H7 (cell line): ENCODE measurements at places on chromosomes 3 and 15. TPM values are rescaled to one million over a fixed set of nuclear protein-coding genes. Genes with fewer than 3 reads are reported as not detected.

The MRAS gene
- total RNA-seq = 24.4 and 32.0 TPM in 2 replicates

The MAP2K5 gene
- 3.2 and 6.3 TPM in 2 replicates for total RNA-seq

The APOD gene
- total RNA-seq = not detected in 2 replicates

The CLEC3B gene
- total RNA-seq = not detected in 2 replicates

The ACKR4 gene
- total RNA-seq = not detected in 2 replicates

The TERB2 gene
- total RNA-seq = not detected in 2 replicates

The IL5RA gene
- not detected in 2 replicates for total RNA-seq

The GOLGA6B gene
- 0.59 and 2.5 TPM in 2 replicates for total RNA-seq

The DPPA2 gene
- total RNA-seq = 10.3 and 17.7 TPM in 2 replicates

The IMPDH2 gene
- 409 and 490 TPM in 2 replicates for total RNA-seq

The TUSC7 gene
- total RNA-seq = not detected in 2 replicates

The CP gene
- 0.21 and 0.59 TPM in 2 replicates for total RNA-seq

The LINGO1 gene
- total RNA-seq = 10.6 and 11.9 TPM in 2 replicates

The CCR8 gene
- 0.15 TPM in 1 of 2 replicates, not detected in the other for total RNA-seq

The GOLGA6D gene
- 0.28 and 1.1 TPM in 2 replicates for total RNA-seq

The CEMIP gene
- 0.03 TPM in 1 of 2 replicates, not detected in the other for total RNA-seq

The P4HTM gene
- total RNA-seq = 17.6 and 22.4 TPM in 2 replicates
